ELF-1 (cell line): ENCODE measurements at places on chromosomes 6 and 20.
A peak's percentile ranks its signal among the peaks of the same experiment; 100 is the strongest.

GRCh38 chr20:44204156-44204831 lies 6.3 kb downstream of the OSER1 start:
- no peak for DNase-seq

GRCh38 chr6:114064862-114065261 lies 93.9 kb upstream of the HDAC2 start:
- no peak for DNase-seq

- DNase-seq, result no peak
Observed at GRCh38 chr6:121523628-121524027, 88.2 kb downstream of the GJA1 start.

- peak; percentile 37 for DNase-seq
Observed at GRCh38 chr6:32852844-32853540, 512 bp downstream of the TAP1 start.

GRCh38 chr6:33126101-33126714 lies 50.4 kb downstream of the HLA-DPB1 start:
- DNase-seq, result peak; percentile 42

GRCh38 chr20:50415021-50415515 lies 95.1 kb upstream of the PTPN1 start:
- no peak for DNase-seq

DNA sequence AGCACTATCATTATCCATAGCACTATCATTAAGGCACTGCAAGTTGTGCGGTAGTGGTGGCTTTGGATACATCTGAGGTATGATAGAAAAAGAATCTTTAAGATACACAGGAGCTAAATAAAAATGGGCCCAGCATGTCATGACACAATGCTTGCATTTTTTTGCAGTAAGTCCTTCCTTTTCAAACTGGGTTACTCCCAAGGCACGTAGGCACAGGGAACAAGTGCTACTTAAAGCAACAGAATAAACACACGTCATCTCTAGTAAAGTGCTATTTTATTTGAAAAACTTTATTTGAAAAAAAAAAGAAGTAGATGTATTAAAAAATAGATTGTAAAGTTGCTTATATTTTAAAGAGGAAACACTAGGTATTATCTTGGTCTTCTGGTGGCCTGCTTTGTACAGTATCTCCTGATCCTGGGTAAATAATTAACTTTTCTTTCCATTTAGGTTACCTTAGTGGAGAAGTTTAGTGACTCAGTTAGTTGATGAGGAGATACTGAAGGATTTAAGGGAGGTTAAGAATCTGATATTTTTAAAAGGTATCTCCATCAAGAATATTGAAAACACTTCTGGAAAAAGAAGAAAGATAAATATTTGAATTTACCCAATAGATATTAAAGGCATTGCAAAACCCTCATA lies 129.6 kb downstream of the EDN1 start:
- no peak for DNase-seq

GRCh38 chr6:135796643-135797305 lies 54.7 kb upstream of the PDE7B start:
- no peak for DNase-seq

GRCh38 chr6:57182017-57182432 lies 9.9 kb downstream of the BAG2 start:
- DNase-seq, result no peak

- DNase-seq, result no peak
Observed at GRCh38 chr6:125781314-125781868, 9.4 kb upstream of the NCOA7 start.

GRCh38 chr6:26020329-26021000 lies 57.9 kb downstream of the TRIM38 start:
- peak; percentile 91 for DNase-seq

DNA sequence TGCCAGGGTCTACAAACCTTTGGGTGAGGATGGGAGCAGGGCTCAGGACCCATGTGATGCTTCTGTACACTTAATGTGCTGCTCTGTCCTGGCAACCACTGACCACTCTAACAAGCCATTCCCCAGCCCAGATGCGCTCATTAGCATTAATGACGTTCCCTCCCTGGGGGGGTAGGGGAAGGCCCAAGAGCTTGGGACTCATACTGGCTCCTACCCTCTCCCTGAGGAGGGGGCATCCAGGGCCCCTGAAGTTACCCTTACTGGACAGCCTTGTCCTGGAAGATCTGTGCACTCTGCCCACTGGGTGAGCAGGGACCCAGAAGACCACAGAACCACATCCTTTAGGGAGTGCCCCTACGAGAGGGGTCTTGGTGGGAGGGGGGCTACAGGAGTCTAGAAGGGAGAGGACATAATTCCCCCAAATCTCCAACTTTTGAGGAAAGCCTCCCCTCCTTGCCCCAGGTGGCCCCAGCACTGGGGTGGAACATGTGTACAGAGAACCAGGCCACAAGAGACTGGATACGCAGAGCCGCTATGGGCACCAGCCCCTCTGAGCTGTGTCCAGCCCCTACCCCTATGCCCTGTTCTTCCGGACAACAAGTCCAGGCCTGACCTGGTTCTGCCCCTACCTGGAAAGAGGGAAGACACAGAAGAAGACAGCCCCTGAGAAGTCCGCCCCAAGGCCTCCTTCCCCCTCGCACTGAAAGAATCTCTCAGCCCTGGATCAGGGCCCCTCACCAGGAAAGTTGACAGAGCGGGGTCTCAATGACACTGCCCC lies 1.4 kb downstream of the TEAD3 start:
- peak; percentile 78 for DNase-seq

- DNase-seq, result no peak
Observed at GRCh38 chr20:60263725-60264709, 305.8 kb downstream of the CDH26 start.

- DNase-seq, result no peak
Observed at GRCh38 chr6:109373762-109374161, 8.5 kb downstream of the CD164 start.
